Activated CD8-positive, alpha-beta memory T cell treated with anti-CD3 and anti-CD28 coated beads, Interleukin-2, amount 10 ng/mL, durations not matched to agents 7 days and 5 days (primary cell): ENCODE measurements at places on chromosomes 6 and 20. TPM values are rescaled to one million over a fixed set of nuclear protein-coding genes. Genes with fewer than 3 reads are reported as not detected.

GRCh38 chr20:12355185-12355584 lies 437.5 kb downstream of the BTBD3 start:
- no peak for DNase-seq

GRCh38 chr20:3492669-3493068 lies 21.9 kb downstream of the ATRN start:
- DNase-seq = no peak

DNA sequence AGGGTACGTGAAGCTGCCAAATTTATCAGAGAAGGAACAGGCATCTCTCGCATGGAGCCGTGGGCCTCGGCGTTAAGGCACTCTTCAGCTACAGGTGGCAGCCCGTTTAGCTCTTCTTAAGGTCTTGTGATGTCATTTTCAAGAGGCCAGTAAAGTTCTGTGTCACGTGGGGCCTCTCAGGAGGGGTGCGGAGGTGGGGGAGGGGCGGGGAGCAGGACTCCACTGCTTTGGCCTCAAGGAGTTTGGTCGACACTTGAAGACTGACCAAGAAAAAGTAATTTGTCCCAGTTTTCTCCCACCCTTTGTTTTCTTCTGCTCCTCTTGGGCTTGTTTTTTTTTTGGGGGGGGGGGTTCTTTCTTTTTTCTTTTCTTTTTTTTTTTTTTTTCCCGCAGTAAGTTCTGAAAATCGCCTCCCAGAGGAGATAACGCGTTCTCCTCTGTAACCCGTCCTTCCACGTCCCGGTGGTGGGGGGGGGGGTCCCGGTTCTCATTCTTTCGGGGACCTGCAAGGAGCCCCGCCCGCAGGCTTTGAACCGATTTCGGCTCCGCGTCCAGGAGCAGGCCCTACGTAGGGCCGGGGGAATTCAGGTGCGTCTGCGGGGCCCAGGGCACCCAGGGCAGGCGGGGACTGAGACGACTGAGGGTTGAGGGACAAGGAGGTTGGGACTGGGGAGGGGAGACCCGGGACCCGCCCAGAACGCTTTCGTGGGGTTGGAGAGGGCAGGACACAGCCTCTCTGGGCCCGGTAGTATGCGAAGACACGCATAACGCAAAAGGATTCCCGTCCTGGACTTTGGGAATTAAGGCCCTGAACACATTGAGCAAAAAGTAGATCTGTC lies 26.0 kb downstream of the GPX6 start:
- DNase-seq = peak; percentile 56

DNA sequence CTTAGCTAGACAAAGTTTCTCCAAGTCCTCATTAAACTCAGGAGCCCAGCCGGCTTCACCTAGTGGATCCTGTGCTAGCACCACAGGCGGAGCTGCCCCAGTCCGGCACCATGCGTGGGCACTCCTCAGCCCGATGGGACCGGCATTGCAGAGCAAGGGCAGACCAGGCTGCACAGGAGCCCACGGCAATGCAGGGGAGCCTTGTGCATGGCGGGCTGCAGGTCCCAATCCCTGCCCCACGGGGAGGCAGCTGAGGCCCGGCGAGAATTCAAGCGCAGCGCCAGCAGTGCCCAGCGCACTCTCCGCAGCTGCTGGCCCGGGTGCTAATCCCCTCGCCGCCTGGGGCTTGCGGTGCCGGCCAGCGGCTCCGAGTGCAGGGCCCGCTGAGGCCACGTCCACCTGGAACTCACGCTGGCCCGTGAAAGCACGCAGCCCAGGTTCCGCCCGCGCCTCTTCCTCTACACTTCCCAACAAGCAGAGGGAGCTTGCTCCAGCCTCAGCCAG lies 292.3 kb upstream of the EYS start:
- no peak for DNase-seq

The ATP6V1G2 gene
- total RNA-seq = 1.0 TPM

DNA sequence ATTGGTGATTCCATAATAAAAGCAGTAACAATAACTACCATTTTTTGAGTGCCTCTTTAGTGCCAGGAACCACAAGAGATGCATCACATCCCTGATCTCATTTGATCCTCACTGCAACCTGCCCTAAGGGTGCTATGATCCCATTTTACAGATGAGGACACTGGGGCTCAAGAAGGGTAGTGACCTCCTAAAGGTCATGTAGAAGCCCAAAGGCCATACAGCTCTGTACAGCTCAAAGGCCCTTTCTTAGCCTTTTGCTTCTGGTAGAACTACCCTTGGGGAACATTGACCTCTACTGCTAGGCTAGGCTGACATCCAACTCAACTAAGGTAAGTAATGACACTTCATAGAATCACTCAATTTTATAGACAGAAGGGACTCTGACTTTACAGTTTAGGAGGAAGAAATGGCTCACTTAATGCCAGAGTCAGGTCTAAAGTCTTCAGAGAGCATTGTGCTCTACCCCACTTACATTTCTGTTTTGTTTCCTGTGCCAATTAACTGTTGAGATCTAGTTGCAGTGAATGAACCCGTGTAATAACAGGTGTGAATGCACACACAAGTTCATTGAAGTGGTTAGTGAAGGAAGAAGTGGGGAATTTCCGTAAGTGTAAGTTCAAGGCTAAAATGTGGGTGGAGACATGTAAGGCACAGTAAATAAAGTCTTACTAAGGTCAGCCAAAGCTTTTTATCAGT lies 10.7 kb downstream of the SLC9A8 start:
- DNase-seq = no peak

The EFCAB8 gene
- total RNA-seq = 0.30 TPM

GRCh38 chr6:70474751-70475150 lies 61.4 kb downstream of the FAM135A start:
- DNase-seq = no peak

DNA sequence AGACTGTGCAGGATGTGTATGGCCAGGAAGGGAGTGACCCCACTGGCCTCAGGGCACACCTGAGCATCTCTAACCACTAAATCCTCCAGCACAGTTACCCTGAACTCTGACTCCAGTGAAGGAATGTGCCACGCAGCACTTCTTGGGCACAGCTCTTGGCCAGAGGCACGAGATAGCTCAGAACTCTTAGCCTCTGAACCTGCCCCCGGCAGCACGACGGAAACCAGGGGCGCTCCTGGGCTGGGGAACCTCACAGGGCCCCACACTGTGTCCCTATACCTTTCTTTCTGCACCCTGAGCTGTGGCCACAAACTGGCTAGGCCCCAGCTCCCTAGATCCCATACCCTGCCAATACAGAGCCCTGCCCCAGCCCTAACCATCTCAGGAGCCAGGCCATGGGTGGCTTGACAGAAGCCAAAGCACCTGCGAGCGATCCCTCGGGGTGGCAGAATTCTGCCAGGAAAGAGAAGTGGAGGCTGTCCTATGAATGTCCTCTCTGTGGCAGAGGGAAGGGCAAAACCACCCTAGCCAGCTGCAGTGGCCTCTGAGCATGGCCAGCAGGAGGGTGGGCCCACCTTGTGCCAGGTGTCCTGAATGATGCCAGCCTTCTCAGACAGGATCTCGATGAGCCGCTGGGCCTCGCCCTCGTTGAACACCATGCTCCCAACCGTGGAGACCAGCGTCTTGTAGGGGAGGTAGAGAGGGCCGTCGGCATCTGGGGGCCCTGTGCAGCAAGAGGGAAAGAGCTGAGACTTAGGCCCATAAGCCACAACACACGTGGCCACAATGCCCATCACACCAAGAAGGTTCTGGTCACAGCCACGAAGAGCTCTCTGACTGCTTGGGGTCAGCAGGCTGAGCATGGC lies 39.4 kb downstream of the RRBP1 start:
- no peak for DNase-seq

GRCh38 chr6:163329991-163330390 lies 84.5 kb upstream of the QKI start:
- no peak for DNase-seq
